Osteocyte (in vitro differentiated cells): ENCODE measurements at places on chromosomes 4 and X. TPM values are rescaled to one million over a fixed set of nuclear protein-coding genes. Genes with fewer than 3 reads are reported as not detected.

Gene NPY5R
- total RNA-seq: 0.16 TPM in 1 of 2 replicates, not detected in the other

Gene CENPU
- 6.9 and 8.8 TPM in 2 replicates for total RNA-seq

Gene UBE2K
- total RNA-seq: 70.3 and 77.3 TPM in 2 replicates

Gene XK
- not detected in 2 replicates for total RNA-seq

Gene HTN3
- total RNA-seq: not detected in 2 replicates

Gene EXOC1L
- not detected in 2 replicates for total RNA-seq

Gene HOPX
- total RNA-seq: 0.35 TPM in 1 of 2 replicates, not detected in the other

Gene GUCY2F
- total RNA-seq: not detected in 2 replicates

Gene ANXA3
- total RNA-seq: 0.97 and 1.0 TPM in 2 replicates

Gene MAGEA2B
- not detected in 2 replicates for total RNA-seq

Gene FAM236B
- not detected in 2 replicates for total RNA-seq

Gene FGF13
- total RNA-seq: not detected in 2 replicates

GRCh38 chr4:1766106-1767060 lies 26.7 kb upstream of the FGFR3 start:
- no peak overlapping the region for H3K4me3 ChIP-seq
- no peaks in the 10 kb centered on the region for H3K27me3 ChIP-seq
- no peaks in the 10 kb centered on the region for H3K36me3 ChIP-seq

GRCh38 chr4:123588631-123589241 lies 192.1 kb downstream of the SPRY1 start:
- no peak for DNase-seq
- no peaks in the 10 kb centered on the region for H3K27me3 ChIP-seq
- no peak overlapping the region for H3K4me3 ChIP-seq
- H3K27ac ChIP-seq: peak overlapping the region; percentile 92
- no peaks in the 10 kb centered on the region for H3K36me3 ChIP-seq
- peaks cover 27% of the 10 kb centered on the region for H3K4me1 ChIP-seq

- H3K27ac ChIP-seq: peak overlapping the region; percentile 86
- H3K4me1 ChIP-seq: peaks cover 11% of the 10 kb centered on the region
- DNase-seq: no peak
- peaks cover 2% of the 10 kb centered on the region for H3K36me3 ChIP-seq
- peak overlapping the region; percentile 81 for H3K4me3 ChIP-seq
Measured at GRCh38 chrX:149504226-149504914, 736 bp downstream of the IDS start.

- H3K36me3 ChIP-seq: no peaks in the 10 kb centered on the region
- no peaks in the 10 kb centered on the region for H3K4me1 ChIP-seq
Measured at GRCh38 chrX:102345916-102346315, 93.9 kb downstream of the NXF2B start.

GRCh38 chrX:49892542-49892941 lies 13.3 kb downstream of the USP27X start:
- no peak overlapping the region for H3K4me3 ChIP-seq
- H3K27me3 ChIP-seq: peaks cover 7% of the 10 kb centered on the region
- H3K4me1 ChIP-seq: no peaks in the 10 kb centered on the region
- no peaks in the 10 kb centered on the region for H3K36me3 ChIP-seq

GRCh38 chr4:176830971-176831370 lies 38.2 kb upstream of the VEGFC start:
- DNase-seq: no peak
- peaks cover 2% of the 10 kb centered on the region for H3K4me1 ChIP-seq
- no peaks in the 10 kb centered on the region for H3K36me3 ChIP-seq
- no peaks in the 10 kb centered on the region for H3K27me3 ChIP-seq
- no peak overlapping the region for H3K27ac ChIP-seq

GRCh38 chrX:67545893-67546495 lies 2.2 kb downstream of the AR start:
- peaks cover 31% of the 10 kb centered on the region for H3K4me1 ChIP-seq
- peak; percentile 84 for DNase-seq
- H3K27me3 ChIP-seq: no peaks in the 10 kb centered on the region
- no peaks in the 10 kb centered on the region for H3K36me3 ChIP-seq
- H3K4me3 ChIP-seq: peak overlapping the region; percentile 83

DNA sequence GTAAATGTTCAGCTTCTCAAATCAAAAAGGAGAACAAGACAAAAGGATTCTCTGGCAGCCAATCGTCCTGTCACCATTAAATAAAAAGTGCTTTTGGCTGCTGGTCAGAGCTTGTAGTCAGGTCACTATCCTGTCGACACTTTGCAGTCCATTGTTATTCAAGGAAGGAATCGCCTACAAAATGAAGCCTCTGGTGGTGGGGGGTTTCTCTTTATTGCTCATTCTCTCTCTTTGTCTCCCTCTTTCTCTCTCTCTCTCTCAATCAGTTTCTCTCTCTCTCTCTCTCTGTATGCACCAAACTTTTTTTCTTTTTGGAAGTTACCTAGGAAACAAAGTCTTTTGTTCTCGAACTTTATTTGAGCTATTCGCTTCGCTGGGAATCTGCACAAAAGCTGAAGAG lies 17.6 kb upstream of the SCML1 start:
- no peaks in the 10 kb centered on the region for H3K36me3 ChIP-seq
- H3K4me1 ChIP-seq: no peaks in the 10 kb centered on the region
- no peaks in the 10 kb centered on the region for H3K27me3 ChIP-seq
- no peak for DNase-seq

GRCh38 chr4:24809815-24810405 lies 14.5 kb downstream of the SOD3 start:
- peaks cover 33% of the 10 kb centered on the region for H3K36me3 ChIP-seq
- H3K27me3 ChIP-seq: no peaks in the 10 kb centered on the region
- peak; percentile 62 for DNase-seq

DNA sequence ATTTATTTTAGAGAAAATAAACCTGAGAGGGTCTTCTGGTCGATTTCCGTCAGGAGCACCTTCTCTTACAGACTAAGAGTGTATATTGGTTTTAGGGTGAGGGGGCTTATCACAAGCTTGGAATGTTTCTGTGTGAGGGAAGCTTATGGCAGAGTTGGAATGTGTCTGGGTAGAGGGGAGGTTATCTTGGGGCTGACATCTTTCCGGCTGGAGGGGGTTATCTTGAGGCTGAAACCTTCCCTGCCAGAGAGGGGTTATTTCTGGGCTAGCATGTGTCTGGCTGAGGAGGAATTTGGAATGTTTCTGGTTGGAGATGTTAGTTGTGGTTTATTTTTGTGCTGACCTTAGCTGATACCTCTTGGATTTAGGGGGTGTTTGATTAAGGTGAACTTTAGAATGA lies 1312.1 kb downstream of the ADGRL3 start:
- no peaks in the 10 kb centered on the region for H3K4me1 ChIP-seq
- H3K27me3 ChIP-seq: peaks cover 3% of the 10 kb centered on the region
- H3K4me3 ChIP-seq: no peak overlapping the region
- no peaks in the 10 kb centered on the region for H3K36me3 ChIP-seq

DNA sequence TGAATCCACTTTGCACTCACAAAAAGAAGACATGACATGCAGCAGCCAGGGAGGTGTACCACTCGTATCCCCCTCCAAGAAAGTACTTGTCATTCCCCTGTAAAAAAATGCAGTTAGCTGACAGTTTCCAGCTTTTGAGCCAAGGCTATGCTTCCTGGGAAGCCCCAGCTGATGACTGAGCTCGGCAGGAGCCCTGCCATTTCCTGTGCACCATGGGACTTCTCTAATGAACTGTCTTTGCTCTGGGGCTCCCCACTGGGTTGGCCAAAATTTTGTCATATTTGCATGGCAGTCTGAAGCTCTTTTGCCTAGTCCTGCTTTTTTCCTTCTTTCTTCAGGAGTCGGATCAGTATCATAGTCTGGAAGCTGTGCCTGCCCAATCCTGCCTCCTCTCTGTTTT lies 104.5 kb upstream of the MAOA start:
- DNase-seq: no peak
- no peak overlapping the region for H3K27ac ChIP-seq
- peak overlapping the region; percentile 44 for H3K4me3 ChIP-seq

- DNase-seq: no peak
- no peak overlapping the region for H3K4me3 ChIP-seq
- H3K36me3 ChIP-seq: no peaks in the 10 kb centered on the region
- H3K27ac ChIP-seq: no peak overlapping the region
- peaks cover 20% of the 10 kb centered on the region for H3K27me3 ChIP-seq
Measured at GRCh38 chr4:62923783-62924182, 1485.5 kb downstream of the TECRL start.

- H3K4me3 ChIP-seq: no peak overlapping the region
- H3K27me3 ChIP-seq: no peaks in the 10 kb centered on the region
- no peak for DNase-seq
- H3K4me1 ChIP-seq: no peaks in the 10 kb centered on the region
Measured at GRCh38 chr4:18511727-18512126, 490.2 kb upstream of the LCORL start.

- H3K27ac ChIP-seq: no peak overlapping the region
- no peaks in the 10 kb centered on the region for H3K4me1 ChIP-seq
- no peak for DNase-seq
- no peak overlapping the region for H3K4me3 ChIP-seq
- H3K36me3 ChIP-seq: no peaks in the 10 kb centered on the region
- H3K27me3 ChIP-seq: no peaks in the 10 kb centered on the region
Measured at GRCh38 chr4:184097815-184098214, 119.9 kb downstream of the ENPP6 start.

DNA sequence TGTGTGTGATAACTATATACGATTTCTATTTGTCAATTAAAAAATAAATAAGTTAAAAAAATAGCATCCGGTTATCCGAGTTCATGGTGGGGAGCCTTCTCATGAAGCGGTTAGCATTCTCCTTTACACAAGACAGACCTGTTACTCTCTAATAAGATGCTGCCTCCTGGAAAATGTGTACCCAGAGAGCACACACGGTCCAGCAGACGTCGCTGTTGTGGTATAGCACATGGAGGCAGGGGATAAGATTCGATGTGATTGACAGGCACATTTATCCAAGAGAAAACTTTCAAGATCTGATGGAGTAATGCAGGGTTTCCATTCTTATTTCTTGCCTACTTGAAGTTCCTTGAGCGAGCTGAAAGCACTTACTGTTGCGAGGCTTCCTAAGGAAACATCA lies 62.7 kb upstream of the STS start:
- H3K27ac ChIP-seq: no peak overlapping the region
- H3K4me3 ChIP-seq: no peak overlapping the region
- H3K27me3 ChIP-seq: no peaks in the 10 kb centered on the region
- H3K36me3 ChIP-seq: peaks cover 11% of the 10 kb centered on the region
- no peak for DNase-seq
- peaks cover 37% of the 10 kb centered on the region for H3K4me1 ChIP-seq

DNA sequence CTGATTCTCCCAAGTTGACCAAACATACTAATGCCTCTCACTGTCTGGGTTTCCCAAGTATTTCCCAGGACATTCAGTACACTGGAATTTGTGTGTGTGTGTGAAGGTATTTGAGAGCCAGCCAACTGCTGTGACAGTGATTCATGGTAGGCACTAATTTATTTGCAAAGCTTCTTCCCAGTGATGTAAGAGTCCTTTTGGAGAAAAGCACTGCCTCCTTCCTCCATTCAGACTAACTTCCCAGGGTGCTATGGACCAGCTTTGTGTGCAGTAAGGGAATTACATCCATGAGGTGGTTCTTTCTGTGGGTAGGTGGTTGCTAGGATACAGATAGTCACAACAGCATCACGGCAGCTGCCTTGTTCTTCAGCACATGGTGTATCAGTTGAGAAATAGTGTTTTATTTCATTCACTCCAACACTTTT lies 8.7 kb downstream of the EGF start:
- H3K27ac ChIP-seq: peak overlapping the region; percentile 20
- H3K4me1 ChIP-seq: peaks cover 3% of the 10 kb centered on the region
- no peak overlapping the region for H3K4me3 ChIP-seq
- H3K27me3 ChIP-seq: no peaks in the 10 kb centered on the region
- H3K36me3 ChIP-seq: no peaks in the 10 kb centered on the region
